AG04450 (cell line): ENCODE measurements at places on chromosomes 6 and 20. TPM values are rescaled to one million over a fixed set of nuclear protein-coding genes. Genes with fewer than 3 reads are reported as not detected.

The BPI gene
- 0.04 and 0.12 TPM in 2 replicates for polyA plus RNA-seq

The DSP gene
- polyA plus RNA-seq: 3.6 TPM in 2 replicates

The HLA-F gene
- polyA plus RNA-seq: 0.12 TPM in 1 of 2 replicates, not detected in the other

The HCK gene
- not detected in 2 replicates for polyA plus RNA-seq

The ARHGAP40 gene
- not detected in 2 replicates for polyA plus RNA-seq

The CST2 gene
- polyA plus RNA-seq: not detected in 2 replicates

DNA sequence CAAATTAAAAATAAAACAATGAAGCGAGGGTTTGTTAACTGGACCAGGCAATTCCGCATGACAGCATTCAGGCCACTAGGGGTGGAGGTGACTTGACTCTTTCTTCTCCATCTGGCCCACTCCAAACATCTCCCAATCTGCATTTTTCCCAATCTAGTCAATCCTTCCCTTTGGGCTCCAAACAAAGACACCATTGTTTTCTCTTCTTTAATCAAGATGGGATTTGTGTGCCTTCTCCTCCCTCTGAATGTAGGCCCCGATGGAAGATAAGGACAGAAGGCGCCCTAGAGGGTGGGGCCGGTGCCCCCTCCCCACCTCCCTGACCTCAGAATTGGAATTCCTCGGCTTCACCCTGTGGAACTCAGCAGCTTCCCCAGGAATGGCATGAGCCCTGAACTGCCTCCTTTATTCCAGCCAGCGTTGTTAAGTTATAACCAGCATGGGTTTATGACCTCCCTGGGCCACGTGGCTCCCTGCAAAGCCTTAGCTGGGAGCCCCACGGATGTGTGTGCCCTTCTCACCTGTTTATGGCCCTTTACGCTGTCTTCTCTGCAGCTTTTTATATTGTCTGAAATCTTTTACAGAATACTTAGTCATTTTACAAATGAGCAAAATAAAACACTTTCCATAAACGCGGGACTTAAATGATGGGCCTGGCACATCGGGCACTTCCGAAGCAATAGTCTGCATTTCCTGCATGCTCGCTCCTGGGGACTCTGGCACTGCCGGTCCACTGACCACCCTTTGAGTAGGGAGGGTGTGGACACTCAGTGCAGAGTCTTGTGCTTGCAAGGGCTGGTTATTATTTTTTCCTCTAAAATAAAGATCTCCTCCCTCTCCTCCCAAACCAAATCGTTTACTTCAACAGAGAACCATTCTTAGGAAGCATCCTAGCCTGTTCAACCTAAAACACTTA is 24.5 kb downstream of the OVOL2 start:
- no peak for DNase-seq

GRCh38 chr6:15148356-15148946 is 97.4 kb upstream of the JARID2 start:
- DNase-seq: peak; percentile 78

- no peak for DNase-seq
Observed at GRCh38 chr6:11366183-11366933, 133.9 kb upstream of the NEDD9 start.

DNA sequence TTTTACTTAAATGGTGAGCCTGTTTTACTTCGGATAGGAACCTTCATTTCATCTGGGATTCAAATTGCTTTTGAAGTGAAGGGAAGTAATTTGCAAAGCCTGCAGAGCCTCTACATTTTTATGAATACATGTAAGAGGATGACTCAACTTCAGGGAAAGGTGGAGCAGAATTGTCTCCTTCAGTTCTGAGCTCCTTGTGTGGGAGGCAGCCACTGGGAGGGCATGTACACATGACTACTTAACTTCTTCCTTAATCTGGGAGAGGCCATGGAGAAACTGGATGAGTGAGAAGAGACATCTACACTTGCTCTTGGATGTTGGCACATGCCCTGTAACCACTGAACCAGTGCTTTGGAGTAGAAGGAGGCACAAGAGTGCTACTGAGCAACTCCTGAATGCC is 145.1 kb upstream of the NRSN1 start:
- DNase-seq: no peak

DNA sequence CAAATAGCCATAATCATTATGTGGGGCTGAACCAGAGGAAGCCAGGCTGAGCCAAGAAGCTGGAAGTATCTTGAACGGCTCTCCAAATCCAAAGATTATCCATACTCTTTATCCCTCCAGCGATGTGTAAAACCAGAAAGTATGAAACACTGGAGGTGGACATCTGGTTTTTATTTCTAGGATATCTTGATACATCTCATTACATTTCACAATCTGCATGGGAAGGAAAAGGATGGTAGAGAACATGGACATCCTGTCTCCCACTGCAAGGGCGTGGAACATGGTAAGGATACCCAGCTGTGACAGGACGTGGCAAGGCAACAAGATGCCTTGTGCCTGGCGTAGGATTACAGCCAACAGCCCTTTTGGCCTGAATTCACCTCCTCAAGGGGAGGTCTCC is 20.1 kb downstream of the TRIM27 start:
- DNase-seq: no peak

- DNase-seq: no peak
Observed at GRCh38 chr6:1757131-1757530, 147.4 kb downstream of the FOXC1 start.

DNA sequence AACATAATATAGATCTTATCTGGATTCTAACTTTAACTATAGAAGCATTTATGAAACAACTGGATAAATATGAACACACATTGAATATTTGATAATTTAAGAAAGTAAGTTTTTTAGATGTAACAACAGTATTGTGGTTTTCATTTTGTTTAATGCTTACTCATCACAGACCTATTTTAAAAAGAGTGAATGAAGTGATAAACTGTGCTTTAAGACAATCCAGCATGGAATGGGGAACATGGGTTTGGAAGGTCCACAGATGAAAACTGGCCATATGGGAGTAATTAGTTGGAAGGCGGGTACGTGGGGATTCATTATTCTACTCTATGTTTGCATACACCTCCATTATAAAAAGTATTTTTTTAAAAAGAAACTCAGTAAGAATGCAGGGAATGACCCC is 21.2 kb downstream of the EPB41L2 start:
- no peak for DNase-seq

DNA sequence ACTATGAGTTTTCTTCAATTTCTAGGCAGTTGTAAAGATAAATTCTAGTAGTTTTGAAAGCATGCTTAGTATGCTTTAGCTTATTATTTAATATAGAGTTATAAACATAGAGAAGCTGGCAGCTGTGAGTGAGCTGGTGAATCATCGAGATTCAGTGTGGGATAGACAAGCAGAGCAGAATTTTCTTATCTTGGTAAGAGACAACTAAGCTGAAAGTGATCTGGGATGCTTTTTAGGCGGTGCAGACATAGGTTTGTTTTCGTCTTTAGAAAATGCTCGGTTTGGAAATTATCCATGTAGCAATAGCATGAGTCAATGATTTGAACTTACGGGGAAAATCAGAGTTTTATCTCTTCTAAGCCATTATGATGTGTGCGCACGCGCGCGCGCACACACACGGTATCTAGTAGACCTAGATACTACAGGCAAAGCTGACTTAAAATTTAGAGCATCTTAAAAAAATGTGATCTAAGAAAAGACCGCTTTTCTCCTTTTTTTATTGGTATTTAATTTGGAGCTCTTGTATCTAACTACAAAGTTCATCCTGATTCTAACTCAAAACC is 128.3 kb upstream of the MAP3K7 start:
- peak; percentile 1 for DNase-seq

GRCh38 chr6:20211941-20212391 is 303 bp downstream of the MBOAT1 start:
- no peak for DNase-seq

DNA sequence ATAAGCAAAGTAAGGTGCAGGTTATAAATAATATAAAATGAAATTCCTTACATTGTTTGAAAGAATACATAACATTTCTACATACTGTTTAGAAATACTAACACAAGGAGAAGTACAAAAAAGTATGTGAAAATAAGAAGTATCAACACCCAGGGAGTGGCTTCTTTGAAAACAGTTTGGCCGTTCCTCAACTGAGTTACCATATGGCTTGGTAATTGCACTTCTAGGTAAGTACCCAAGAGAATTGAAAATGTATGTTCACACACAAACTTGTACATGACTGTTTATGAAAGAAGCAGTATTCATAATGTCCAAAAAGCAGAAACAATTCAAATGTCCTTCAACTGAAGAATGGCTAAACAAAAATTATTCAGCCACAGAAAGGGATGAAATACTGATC is 30.7 kb downstream of the PAK5 start:
- DNase-seq: no peak

DNA sequence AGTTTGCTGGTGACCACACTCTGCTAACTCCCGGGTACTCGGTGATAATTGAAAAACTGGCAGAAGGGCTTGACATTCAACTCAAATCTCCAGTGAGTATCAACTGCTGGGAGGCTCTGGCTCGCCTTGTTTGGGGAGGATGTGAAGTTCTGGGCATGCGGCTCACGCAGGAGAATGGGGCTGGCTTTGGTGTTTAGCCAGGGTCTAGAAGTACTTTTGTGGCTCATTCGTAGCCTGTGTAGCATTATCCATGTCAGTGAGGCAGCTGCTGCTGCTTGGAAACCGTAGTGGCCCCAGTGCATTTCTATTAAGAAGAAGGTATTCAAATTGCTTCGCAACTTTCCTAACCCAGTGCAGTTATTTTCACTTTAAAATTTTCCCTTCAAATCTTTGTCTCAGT is 52.2 kb downstream of the KDM1B start:
- no peak for DNase-seq

DNA sequence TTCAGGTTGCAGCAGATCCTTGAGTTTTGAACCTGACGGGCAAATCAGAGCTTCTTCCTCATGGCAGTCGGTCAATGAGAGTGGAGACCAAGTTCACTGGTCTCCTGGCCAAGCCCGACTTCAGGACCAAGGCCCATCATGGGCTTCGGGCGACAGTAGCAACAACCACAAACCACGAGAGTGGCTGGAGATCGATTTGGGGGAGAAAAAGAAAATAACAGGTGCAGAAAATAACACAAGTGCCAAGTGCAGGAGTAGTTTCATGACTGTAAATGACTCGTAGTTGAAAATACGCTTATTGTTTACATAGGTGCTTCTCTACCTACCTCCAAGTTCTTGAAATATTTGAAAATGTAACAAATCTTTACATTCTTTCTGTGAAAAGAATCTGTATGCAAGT is 56.1 kb downstream of the DCBLD1 start:
- DNase-seq: no peak
